Central memory CD8-positive, alpha-beta T cell (primary cell): ENCODE measurements at places on chromosomes 7 and 10.

GRCh38 chr10:46518028-46518725, 38.3 kb downstream of the GPRIN2 start:
- no peak for DNase-seq

GRCh38 chr7:44978511-44979366, at the start of gene MYO1G:
TSS of gene MYO1G (minus strand) at chr7:44979015. CDS start at chr7:44978961, 54 bp downstream.
- DNase-seq, result peak; percentile 88

GRCh38 chr7:63077841-63078240, 920.8 kb upstream of the ZNF722 start:
- no peak for DNase-seq

- DNase-seq, result no peak
These were observed 17.5 kb downstream of the CDK13 start for GRCh38 chr7:39967406-39968161.

DNA sequence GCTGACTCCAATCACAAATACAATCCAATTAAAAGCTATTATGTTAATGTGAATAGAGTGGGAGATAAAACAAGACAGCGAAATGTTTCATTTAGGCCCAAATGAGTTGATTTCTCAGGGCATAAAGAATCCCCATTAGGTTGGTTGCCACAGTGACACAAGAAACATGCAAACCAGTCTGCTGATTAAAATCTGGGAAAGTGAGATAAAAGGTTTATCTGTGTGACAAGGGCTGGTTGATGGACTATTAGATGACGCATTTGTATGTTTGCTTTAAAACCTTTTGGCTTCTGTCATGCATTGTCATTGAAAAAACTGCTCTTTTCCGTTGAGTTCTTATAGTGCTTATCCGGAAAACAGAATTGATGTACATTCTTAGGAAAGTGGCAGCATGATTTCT, 658.2 kb downstream of the GATA3 start:
- DNase-seq, result no peak

DNA sequence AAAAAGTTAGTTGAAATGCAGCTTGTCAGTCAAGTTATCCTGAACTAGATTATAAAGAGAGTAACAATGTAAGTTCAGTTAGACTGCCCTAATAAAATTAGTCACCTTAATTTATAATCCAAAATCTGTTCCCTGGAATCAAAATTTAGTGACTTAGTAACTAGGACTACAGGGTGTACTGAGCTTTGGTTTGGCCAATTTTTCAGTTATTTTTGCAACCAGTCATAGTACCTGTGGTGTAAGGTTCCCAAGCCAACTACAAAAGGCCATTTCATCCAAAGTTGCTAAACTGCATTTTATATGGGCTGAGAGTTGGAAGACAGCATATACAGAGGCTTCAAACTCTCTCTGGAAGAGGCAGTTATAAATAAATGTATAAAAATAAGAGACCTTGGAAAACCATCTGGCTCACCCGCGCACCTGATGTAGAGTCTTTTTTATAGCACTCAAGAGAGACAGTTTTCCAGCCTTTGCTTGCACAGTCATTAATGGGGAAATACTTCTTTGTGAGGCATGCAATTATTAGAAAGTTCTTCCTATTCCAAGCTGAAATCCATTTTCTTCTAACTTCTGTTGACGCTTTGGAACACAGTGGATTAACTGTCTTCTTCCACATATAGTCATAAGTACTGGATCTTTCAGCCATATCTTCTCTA, 59.2 kb downstream of the PUS7 start:
- no peak for DNase-seq

DNA sequence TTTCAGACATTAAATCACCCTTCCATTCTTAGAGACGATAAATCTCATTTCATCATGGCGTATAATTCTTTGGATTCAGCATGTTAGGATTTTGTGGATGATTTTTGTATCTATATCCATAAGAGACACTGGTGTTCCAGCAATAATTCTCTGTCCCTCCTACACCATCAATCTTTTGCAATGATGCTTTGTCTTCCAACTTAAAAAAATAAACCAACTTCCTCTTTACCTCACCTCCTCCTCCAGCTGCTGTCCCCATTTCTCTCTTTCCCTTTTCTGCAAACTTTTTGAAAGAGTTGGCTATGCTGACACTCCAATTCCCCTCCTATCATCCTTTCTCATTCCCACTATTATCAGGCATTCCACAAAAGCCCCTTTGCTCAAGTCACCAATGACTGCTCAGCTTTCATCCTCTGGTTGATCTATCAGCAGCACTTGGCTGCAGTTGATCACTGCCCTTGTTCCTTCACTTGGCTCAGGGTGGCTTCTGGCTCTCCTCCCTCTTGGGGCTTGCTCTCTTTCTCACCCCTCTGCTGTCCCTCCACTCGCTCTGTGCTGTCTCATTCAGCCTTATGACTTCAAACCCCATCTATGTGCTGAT, 130.0 kb downstream of the ARHGAP22 start:
- DNase-seq, result no peak

DNA sequence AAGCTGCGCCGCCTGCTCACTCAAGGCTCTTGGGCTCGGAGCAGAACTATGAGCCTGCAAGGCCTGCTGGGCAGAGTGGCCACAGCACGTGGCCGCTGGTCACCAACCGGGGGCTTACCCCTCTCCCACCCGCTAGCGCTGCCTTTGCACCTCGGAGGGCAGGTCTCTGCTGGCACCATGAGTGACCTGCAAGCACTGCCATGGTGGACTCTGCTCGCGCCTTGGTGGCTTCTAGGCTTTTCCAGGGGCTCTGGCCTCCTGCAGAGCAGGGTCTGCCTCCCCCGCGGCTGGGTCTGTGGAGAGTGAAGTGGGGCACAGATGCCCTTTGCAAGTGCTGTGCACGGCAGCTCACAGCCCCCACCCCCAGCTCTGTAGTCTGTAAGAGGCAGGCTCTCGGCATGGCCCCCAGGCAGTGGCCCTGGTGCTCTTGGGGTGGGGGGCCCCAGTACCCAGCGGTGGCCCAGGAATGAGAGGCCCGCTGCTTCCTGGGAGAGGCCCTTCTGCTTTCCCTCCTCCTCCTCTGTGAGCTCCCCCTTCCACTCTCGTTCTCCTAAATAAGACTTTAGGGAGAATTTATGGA, 119.6 kb downstream of the INPP5A start:
- DNase-seq, result no peak

- no peak for DNase-seq
These were observed 168.0 kb downstream of the SORCS1 start for GRCh38 chr10:106996510-106996909.

DNA sequence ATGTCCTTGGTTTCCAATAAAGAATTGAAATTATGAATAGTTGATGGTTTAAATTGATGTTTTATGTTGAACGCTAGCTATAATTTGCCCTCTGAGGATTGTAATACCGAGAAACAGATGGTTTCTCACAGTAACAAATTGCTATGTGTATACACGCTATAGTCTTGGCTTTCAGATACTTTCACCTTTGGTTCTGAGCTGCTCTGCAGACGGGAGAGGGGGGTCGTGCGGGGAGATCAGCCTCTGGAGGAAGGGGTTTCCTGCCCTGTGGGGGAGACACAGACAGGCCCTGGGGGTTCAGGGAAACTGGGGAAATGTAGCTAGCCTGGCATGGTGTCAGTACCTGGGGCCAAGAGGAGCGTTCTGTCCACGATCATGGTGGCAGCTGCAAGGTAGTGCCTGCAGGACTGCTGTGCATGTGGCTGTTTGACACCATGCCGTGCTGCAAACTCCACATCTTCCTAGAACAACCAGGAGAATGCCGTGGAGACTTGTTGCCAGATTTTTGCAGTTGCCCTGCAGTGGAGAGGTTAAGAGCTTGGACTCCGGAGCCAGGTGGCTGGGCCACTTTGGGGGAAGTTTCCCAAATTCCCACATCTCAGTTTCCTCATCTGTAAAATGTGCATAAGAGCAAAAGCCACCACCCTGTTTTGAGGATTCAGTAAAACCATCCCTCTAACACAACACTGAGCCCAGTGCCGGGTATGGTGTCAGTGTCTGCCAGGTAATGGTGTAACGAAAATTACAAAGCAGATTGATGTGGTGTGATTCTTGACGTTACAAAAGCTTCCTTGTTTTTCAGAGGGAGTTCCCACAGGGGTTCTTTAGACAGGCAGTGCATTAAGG, 167.9 kb downstream of the CUX1 start:
- no peak for DNase-seq
